Cerebellar cortex (tissue), 1 donor: ENCODE measurements at places on chromosomes 2 and 18.

DNA sequence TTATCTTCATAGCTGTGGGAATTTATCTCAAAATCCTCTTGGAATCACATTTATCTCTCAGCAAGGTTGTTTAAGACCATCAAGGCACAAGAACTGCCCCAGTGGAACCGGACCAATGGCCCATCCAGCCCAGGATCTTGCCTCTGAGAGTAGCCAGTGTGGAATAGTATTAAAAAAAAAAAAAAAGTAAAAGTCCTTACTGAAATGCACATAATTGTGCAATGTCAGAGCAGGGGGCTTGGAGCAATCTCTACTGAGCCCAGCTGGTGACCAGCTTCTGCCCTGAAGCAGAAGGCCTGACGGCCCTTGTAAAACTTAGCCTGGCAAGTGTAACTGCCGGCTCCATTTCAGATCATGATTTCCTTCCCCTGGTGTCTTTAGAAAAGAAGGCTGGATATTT is 355.6 kb upstream of the PIK3C3 start:
- no peak for DNase-seq

DNA sequence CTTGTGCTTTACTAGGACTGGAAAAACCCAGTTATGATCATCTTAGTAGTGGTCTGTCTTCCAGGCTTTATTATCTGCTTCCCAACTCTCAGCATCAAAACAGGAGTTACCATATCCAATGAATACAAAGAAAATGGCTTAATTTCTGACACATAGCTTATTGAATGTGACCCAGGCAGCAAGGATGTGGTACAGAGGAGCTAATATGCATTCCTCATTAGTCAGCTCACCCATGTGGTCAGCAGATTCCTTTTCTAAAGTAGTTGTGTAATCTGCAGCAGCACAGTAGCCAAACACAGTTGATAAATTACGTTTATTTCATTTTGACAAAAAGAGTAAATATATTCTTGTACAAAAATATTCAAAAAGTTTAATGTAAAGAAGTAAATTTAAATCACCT is 43.6 kb downstream of the TSPYL6 start:
- no peak for DNase-seq

- peak; percentile 66 for DNase-seq
These were observed 20.0 kb downstream of the SETBP1 start for GRCh38 chr18:44700652-44701051.

- peak; percentile 36 for DNase-seq
These were observed 18.9 kb upstream of the CD8A start for GRCh38 chr2:86809481-86810121.

- peak; percentile 41 for DNase-seq
These were observed 522.3 kb upstream of the MYT1L start for GRCh38 chr2:2853346-2853745.

DNA sequence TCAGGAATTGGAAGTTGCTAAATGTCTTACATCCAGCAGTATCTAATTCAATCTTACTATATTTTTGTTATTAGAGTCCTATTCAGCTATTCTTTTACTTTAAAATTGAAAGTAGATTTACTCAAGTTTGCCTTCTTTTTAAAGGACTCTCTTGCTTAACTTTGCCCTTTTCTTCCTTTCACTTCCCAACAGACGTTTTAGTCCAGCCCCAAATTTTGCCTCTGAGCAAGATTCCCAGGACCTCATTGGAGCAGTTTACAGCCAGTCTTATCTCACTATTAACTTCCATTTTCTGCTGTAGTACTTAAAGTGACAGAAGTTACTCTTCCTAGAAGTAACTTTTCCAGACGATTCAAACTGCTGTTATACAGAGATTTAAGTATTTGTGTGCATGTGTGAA is 1.7 kb upstream of the PRKD3 start:
- DNase-seq: peak; percentile 17

DNA sequence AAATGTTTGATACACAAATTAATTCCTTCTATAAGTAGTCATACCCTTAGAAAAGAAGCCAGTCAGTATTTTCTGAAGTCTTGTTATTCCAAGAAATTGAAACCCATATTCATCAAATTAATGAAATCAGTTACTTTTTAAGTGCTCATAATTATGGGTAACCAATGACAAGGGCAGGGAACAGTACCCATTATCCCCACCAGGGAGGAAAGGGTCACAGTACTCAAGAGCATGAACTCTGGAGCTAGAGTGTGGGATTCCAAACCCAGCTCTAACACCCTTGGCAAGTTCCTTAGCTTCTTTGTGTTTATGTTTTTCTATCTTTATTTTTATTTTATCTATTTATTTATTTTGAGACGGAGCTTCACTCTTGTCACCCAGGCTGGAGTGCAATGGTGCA is 68.4 kb downstream of the CCDC148 start:
- no peak for DNase-seq

DNA sequence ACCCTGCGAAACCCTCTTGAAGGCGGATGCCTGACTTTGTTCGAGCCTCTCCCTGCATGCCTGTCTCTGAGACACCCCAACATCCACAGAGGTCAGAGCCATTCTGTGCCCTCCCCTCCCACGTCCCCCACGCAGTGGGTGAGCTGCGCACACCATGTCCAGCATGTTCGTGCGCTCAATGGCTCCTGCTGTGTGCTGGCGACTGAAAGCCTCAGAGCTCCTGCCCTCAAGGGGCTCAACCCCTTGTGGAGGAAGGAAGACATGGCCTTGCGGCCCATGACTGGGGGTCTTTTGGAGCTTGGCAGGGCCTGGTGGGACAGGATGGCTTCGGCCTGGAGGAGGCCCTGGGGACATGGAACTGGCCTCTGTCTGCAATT is 45.7 kb downstream of the ANKMY1 start:
- no peak for DNase-seq

- no peak for DNase-seq
These were observed 67.6 kb downstream of the FEZ2 start for GRCh38 chr2:36530178-36530982.

DNA sequence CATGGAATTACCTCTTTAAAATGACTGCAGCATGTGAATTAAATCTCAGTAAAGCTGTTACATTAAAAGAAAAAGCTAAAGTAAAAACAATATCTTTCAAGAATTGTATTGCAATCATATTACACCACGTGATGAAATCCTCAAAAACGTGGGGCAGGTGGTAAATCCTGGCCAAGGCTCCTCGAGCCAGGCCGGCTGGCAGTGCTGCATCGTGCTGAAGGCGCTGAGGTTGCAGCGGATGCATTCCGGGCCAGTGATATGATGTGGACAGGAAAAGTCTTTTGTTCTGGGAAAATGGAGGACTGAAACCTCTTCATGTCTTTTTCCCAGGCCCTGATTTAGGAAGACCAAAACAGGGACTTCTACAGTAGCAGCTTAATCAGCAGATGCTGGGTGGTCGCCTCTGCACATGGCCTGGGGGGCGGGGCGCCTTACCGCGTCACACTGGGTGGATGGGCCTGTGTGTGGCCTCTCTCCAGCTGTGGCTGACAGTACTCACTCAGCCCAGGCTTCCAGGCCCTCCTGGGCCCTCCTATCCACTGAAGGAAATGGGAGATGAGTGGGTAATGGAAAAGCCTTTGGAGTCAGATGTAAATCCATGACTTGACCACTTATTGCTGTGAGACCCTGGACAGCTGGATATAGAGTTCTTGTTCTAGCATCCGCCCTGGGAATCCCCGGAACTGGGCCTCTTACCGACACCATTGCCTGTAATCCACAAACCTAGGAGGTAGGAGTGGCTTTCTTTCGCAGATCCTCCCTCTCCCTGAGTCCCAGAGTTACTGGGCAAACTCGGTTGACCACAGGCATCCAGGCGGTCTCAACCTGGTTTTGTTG is 45.1 kb downstream of the PROC start:
- no peak for DNase-seq

DNA sequence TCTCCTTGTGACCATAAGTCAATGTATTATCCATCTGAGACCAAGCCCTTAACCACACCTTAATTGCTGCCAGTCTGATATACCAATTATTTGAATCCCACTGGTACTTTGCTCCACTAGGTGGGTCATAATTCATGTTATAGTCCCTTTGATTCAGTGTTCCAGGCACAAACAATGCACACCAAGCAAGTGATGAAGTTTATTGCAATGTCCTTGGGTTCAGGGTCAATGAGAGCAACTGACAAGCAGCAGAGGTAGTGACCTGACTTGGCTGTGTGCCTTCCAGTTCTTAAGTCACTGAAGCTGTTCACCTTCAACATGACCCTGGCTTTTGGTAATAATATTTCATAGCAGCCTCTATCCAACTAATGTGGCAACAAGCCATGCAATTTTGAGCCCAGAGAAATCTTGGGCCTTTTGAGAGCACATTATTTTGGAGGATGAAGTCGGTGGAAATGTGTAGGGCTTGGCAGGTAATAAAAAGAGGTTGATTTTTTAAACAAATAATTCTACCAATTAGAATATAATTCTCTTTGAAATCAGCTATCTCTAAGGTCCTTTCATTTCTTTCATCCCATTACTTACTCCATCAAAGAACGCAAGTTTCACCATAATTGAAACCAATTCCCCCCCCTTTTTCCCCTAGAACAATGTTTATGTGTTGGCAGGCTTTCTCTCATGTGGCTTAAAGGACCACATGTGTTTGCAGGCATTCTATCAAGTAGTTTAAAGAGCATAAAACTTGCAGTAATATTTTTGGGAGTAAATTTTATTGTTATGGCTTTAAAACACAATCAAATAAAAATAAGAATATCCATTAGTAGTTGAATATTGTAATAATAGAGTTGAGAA is 3.1 kb upstream of the CPO start:
- DNase-seq: no peak

- DNase-seq: no peak
These were observed 57.2 kb downstream of the INPP5D start for GRCh38 chr2:233117351-233117750.

GRCh38 chr2:44389895-44390294 is 28.1 kb downstream of the CAMKMT start:
- DNase-seq: no peak

GRCh38 chr2:229434187-229434586 is 163.1 kb upstream of the PID1 start:
- DNase-seq: no peak

DNA sequence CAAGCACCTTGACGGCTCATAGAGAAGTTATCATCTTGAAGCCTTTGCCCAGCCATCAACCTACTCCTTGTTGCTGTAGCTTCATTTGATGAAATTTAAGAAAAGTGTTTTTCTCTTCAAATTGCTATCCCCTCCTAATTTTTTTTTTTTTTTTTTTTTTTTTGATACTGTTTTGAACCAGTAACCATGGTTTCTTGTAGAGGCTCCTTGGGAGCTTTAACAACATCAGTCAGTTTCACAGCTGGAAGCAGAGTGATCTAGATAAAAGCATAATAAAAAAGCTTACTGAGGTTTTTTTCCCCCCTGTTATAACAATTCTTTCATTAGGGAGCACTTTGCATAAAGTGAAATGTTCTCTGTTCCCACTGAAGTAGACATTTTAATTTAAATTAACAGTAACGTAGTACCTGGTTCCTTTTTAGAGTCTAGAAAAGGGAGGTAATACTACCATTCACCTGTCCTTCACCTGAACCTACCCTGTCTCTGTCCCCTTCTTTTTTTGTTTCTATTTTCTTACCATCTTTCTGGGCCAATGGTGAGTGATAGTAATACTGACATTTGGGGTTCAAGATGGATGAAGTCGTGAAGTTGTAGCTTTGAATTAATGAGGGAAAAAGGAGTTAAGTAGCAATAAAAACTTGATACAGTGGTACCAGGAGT is 101.5 kb downstream of the NCOA1 start:
- no peak for DNase-seq

GRCh38 chr18:49632588-49632987 is 70.7 kb downstream of the LIPG start:
- DNase-seq: no peak

DNA sequence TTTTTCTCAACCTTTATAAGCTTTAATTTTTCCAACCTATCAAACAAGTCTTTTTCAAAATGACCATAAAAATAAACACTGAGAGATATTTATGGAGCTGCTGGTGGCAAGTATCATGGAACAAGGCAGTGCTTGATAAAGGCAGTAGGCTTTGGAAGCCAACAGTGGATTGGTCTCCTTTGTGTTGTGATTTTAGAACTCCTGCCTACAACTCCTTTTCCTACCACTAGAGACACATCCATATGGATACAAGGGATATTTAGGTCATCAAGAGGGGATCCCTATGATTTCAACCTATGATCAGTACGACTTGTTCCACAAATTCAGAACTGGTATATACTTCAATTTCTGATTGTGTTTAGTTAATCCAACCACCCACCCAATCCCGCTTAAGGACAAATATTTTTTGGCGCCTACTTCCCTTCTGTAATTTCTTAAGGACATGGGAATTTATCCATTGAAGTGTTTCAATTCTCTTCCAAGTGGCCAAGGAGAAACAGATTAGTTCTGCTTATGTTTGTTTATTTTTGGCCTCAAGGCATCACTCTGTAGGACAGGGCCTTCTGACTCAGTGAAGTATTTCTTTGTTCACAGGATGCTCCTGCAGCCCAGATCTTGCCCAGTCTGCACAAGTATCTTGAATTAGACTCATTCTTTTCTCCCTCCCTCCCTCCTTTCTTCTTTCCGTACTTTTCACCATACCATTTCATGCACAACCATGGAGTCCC is 2119.6 kb upstream of the PIK3C3 start:
- DNase-seq: no peak

GRCh38 chr2:143426296-143426695 is 297.1 kb downstream of the ARHGAP15 start:
- DNase-seq: no peak

GRCh38 chr2:100853909-100854810 is 34.2 kb downstream of the NPAS2 start:
- DNase-seq: no peak
